NCI-H2081 treated with DMSO at 0.1 percent for 48 hours (cell line): ENCODE measurements at places on chromosomes 11 and 22.

- DNase-seq: no peak
Observed at GRCh38 chr11:4983841-4984240, 10.8 kb upstream of the OR51L1 start.

GRCh38 chr11:68652683-68653156 is 31.6 kb upstream of the GAL start:
- DNase-seq: no peak

- no peak for DNase-seq
Observed at GRCh38 chr11:122354025-122354697, 238.1 kb upstream of the BLID start.

GRCh38 chr11:86955361-86956120 is at the start of gene FZD4:
TSS of gene FZD4 (minus strand) at chr11:86955395. CDS start at chr11:86955085, 310 bp downstream.
- no peak for DNase-seq

GRCh38 chr11:996681-997080 is 39.8 kb downstream of the MUC6 start:
- DNase-seq: no peak

DNA sequence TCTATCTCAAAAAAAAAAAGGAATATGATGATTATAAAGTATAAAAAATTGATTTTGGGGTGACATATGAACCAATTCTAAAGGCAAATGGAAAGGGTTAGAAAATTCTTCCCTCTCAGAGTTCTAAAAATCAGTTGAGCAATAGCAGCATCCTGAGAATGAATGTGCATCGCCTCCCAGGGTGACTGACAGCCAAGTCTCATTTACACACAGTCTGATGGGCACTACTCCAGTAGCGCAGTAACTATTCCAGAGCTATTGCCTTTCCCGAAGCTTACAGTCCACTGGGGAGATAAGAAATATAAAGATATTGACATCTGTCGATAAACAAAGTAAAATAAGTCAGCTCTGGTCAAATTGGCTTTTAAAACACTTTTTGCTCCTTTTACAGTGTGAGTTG is 32.3 kb upstream of the SORL1 start:
- DNase-seq: no peak

- no peak for DNase-seq
Observed at GRCh38 chr11:109249597-109249996, 172.4 kb upstream of the C11orf87 start.

GRCh38 chr11:95877291-95877690 is 46.6 kb downstream of the MTMR2 start:
- no peak for DNase-seq

- no peak for DNase-seq
Observed at GRCh38 chr11:131938351-131938751, 567.9 kb downstream of the NTM start.

DNA sequence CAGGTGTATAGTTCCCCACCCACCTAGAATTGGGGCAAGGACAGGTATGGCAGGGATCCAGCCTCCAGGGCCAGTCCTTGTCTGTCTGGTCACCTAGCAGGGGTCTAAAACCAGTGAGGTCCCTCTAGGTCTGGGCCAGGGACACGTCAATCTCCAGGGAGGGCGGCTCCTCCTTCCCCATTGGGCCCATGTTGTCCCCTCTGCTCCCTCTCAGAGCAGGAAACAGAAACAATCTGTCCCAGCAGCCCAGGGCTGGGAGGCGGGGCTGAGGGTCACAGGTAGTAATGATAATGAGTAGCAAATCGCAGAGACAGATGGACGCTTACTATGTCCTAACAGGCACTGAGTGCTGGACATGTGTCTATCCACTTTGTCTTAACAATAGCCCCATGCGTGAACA is 22.8 kb upstream of the SYT7 start:
- DNase-seq: no peak

- DNase-seq: no peak
Observed at GRCh38 chr11:73239111-73239521, 21.0 kb downstream of the P2RY2 start.

DNA sequence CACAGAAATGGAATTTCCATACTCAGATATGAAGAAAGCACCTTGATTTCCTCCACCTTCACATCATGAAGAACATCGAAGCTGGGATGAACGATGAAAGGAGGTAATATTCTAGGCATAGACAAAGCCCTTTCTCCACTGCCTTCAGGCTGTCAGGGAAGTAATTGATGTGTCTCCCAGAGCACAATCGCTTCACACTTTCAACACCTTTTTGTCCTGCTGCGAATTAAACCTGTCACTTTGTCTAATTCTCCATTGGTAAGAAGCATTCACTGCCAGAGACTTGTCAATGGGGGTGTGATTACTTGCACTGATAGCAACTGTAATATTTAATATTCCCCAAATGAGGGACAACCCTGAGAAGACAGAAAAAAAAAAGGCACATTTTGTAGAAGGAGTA is 260.1 kb downstream of the ETS1 start:
- no peak for DNase-seq

GRCh38 chr22:29916007-29916544 is 33.1 kb downstream of the MTMR3 start:
- no peak for DNase-seq

GRCh38 chr22:23219822-23220484 is 39.6 kb downstream of the BCR start:
- no peak for DNase-seq

DNA sequence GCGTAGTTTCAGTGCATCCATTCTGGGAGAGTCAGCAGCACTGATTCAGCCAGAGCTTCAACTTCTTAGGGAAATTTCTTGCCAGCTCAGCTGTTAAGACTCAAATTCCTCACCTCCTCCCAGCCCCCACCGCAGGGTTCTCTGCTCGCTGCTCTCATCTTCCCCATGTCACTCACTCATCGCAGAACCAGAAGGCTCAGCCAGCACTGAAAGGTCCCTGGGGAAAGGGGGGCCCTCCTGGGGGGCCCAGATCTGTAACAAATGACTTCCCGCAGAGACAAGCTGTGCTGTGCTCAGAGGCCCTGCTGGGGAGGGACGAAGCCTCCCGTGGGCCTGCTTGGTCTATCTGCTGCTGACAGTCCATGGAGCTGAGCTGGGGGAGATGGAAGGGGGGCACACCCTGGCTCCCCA is 220.6 kb downstream of the NTM start:
- no peak for DNase-seq
